AG20443 (cell line): ENCODE measurements at places on chromosomes 7 and 10.

GRCh38 chr10:89795840-89796239 is 94.5 kb downstream of the KIF20B start:
- no peak for DNase-seq

- DNase-seq = peak; percentile 84
These were observed 48.2 kb downstream of the COL26A1 start for GRCh38 chr7:101410743-101411507.

DNA sequence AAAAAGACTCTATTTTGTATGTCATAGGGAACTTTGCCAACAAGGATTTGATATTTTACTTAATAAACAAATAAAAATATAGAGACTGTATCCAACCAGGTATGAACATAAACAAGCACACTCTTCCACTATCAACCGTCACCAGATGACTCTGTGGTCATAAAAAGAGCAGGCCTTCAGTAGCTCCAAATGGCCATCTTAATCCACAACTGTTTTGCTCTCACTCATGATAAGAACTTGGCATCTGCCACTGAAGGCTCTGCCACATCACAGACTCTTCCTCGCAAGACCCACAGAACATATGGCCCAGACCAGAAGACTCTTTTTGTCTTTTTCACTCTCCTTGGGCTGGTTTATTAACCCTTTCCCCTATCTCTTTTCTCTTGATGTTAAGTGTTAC is 98.7 kb upstream of the POM121L12 start:
- DNase-seq = no peak

GRCh38 chr10:58661336-58661735 is 148.7 kb downstream of the BICC1 start:
- DNase-seq = peak; percentile 35

GRCh38 chr7:103772171-103772773 is 217.2 kb downstream of the RELN start:
- no peak for DNase-seq

DNA sequence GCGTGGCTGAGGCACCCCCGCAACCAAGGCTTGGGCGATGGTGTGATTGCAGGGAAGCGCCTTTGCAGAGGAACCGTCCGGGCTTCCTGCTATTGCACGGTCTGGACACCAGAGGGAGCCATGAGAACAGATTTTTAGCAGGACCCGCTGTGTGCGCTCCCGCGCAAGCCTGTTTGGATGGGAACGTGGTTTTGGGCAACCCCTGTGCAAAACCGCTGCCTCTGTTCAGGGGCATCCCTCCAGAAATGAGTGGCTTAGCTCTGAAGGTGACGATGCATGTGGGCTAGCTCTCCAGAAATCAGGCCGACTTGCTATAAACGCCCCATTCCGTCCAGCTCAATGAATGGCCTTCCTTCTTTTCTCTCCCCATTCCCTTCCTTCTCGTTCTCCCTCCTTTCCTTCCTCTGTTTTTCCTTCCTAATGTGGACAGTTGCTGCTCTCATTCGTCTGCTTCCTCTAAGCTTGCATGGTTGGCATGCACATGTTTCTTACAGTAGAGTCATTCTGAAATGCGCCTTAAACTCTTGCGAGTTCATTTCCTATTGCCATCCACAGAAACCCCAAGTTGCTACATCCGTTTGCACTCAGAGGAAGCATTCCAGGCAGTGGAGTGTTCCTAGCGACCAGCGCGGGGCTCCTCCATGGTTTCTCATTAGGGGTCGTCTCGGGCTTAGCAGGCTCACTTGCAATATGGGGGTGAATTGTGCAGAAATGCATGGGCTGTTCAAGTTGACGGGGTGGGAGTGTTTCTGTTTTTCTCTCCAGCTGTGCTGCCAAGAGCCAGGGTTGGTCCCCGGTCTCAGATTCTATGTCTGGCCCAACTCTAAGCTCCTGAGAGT is 302.5 kb upstream of the GALNT17 start:
- peak; percentile 90 for DNase-seq

DNA sequence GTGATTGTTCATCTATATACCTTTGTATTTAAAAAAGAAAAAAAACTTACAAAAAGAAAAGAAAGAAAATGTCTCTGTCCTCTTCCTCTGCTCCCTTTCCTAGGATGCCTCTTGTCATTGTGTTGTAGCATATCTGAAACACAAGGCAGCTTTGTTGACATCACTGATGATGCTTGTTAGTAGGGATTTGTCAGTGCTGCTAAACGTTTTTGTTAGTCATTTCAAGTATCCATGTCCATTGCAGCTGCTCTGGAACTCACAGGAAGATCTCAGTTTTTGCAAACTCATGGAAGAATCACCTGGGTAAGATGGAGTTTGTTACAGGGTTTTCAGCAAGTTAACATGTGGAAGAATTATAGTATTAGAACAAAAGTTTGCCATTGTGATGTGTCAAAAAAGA is 123.6 kb downstream of the CCSER2 start:
- peak; percentile 12 for DNase-seq

DNA sequence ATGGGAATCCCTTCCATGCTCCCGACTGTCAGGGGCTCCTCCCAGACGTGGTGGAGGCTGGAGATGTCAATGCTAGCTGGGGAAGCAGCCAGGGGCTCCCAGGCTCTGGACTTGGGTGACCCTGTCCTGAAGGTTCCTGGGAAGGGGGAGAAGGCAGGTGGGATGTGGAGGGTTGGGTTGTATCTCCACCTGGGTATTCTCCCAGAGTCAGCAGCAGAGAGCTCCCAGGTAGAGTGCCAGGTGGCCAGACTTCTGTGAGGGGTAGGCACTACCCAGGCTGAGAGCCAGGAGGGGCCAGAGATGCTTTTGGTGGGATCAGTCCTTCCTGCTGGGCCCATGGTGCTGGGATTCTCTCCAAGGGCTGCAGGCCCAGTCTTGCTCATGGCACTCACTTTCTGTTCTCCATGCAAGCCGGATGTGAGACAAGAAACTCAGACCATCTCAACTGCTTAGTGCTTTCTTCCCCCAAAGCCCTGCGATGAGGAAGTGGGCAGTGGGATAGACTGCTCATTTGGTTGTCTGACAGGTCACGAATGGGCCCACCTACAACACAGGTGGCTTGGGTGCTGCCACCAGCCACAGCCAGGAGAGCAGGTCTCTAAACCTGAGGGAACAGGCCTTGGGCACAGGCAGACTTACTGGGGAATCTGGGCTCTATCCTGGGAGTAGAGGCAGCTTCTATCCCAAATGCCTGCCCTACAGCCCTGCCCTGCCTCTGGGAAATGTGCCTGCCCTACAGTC is 52.5 kb upstream of the CAMK2B start:
- peak; percentile 4 for DNase-seq

GRCh38 chr10:78821052-78821451 is 247.7 kb upstream of the ZMIZ1 start:
- DNase-seq = no peak

DNA sequence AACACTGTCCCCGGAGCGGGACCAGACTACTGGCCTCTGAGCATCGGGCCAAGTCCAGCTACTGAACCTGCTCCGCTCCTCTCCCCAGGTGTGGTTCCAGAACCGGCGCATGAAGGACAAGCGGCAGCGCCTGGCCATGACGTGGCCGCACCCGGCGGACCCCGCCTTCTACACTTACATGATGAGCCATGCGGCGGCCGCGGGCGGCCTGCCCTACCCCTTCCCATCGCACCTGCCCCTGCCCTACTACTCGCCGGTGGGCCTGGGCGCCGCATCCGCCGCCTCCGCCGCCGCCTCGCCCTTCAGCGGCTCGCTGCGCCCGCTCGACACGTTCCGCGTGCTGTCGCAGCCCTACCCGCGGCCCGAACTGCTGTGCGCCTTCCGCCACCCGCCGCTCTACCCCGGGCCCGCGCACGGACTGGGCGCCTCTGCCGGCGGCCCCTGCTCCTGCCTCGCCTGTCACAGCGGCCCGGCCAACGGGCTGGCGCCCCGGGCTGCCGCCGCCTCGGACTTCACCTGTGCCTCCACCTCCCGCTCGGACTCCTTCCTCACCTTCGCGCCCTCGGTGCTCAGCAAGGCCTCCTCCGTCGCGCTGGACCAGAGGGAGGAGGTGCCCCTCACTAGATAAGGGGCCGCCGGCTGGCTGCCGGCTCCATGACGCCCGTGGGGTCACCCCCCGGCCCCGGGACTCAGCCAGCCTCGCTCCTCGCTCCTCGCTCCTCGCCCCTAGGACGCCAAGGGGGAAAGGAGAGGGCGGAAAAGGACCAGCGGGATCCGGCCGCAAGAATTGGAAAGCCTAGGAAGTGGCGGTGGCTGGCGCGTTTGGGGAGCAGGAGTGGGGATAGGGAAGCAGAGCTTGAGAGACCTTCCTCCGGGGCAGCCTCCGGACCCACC is 3.4 kb downstream of the EVX1 start:
- peak; percentile 35 for DNase-seq
